Activated effector memory CD4-positive, alpha-beta T cell treated with Interleukin-2 at 50 U/mL for 16 hours (primary cell): ENCODE measurements at places on chromosomes 11 and 22.

DNA sequence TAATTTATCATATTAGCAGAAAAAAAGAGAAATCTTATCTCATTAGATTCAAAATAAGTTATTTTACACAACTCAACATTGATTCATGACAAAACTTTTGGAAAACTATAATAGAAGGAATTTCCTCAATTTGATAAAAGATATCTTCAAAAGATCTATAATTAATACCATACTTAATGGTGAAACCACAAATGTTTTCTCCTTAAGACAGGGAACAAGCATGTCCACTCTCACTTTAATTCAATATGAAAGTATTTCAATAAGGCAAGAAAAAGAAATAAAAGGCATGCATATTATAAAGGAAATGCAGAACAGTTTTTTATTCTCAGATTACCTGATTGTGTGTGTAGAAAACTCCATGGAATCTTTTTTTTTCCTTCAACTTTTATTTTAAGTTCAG lies 23.6 kb downstream of the MTNR1B start:
- DNase-seq = no peak

- no peak for DNase-seq
These were observed 2.9 kb downstream of the MICAL3 start for GRCh38 chr22:18021431-18021830.

DNA sequence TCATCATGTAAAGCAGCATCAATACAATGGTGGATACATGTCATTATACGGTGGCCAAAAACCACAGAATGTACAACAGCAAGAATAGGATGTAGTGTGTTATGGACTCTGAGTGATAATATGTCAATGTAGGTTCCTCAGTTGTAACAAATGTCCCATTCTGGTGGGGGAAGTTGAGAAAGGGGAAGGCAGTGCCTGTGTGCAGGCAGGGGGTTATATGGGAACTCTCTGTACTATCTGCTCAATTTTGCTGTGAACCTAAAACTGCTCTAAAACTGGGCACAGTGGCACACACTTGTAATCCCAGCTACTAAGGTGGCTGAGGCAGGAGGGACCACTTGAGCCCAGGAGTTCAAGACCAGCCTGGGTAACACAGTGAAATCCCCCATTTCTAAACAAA lies 5.9 kb downstream of the CHKA start:
- no peak for DNase-seq

DNA sequence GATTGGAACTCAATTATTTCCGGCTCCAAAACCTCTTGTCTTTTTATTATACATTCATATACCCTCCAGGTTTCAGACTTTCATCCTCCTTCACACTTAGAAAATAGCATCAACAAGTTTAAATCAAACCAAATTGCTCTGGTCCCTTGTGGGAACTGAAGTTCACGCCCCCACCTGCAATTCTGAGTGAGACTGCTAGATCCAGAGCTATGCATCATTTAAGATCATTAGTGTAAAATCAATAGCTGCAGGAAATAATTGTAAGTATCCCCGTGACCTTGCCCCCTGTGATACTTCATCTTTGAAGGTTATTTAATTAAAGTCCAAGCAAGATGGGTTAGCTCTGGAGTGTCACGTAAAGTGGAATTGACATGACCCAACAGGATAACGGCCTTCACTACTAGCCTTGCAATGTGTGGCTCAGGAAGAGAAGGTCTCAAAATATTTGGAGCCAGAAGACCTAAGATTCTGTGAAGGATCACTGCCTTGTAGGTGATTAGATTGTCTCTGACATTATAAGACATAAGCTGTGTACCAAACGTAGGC lies 742.2 kb upstream of the LRRC4C start:
- no peak for DNase-seq

GRCh38 chr11:79173615-79174014 lies 267.2 kb downstream of the TENM4 start:
- DNase-seq = no peak

GRCh38 chr22:45504373-45505341 lies 2.0 kb downstream of the FBLN1 start:
- no peak for DNase-seq

- no peak for DNase-seq
These were observed 40.4 kb downstream of the KMT2A start for GRCh38 chr11:118476676-118477075.

GRCh38 chr22:30858976-30859713 lies 109.4 kb downstream of the MORC2 start:
- no peak for DNase-seq

DNA sequence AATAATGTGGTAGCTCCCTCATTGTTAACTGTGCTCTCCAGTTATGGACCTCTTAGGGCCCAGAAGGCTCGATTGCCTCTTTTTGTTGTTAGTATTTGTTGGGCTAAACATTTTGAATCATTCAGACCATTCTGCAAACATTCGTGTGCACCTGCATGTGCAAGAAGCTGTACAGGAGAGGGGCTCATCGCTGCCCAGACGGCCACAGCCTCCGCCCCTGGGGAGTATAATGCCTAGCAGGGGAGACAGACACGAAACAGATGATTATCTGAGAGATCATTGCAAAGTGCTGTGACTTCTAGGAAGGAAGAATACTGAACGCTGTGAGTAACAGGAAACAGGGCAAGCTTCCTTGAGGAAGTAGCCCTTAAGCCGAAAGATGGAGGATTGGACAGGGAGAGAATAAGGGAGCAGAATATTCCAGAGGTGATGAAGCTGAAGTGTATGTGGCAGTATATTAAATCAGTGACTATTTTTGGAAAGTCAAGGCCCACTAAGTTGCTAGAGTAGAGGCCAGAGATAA lies 123.3 kb upstream of the RASSF10 start:
- DNase-seq = no peak

DNA sequence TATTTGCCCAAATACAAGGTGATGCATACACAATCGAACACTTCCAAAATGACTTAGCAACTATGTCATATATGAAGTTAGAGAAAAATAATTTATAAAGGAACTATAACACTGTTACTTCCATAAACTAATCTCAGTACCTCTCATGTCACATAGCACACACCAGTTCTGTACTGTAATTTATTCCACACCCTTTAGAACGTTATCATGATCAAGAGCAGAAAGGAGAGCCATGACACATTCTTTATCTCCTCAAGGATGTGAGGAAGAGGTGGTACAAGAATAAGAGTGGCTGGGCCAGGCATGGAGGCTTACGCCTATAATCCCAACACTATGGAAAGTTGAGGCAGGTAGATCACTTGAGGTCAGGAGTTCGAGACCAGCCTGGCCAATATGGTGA lies 31.1 kb downstream of the PICALM start:
- DNase-seq = no peak

DNA sequence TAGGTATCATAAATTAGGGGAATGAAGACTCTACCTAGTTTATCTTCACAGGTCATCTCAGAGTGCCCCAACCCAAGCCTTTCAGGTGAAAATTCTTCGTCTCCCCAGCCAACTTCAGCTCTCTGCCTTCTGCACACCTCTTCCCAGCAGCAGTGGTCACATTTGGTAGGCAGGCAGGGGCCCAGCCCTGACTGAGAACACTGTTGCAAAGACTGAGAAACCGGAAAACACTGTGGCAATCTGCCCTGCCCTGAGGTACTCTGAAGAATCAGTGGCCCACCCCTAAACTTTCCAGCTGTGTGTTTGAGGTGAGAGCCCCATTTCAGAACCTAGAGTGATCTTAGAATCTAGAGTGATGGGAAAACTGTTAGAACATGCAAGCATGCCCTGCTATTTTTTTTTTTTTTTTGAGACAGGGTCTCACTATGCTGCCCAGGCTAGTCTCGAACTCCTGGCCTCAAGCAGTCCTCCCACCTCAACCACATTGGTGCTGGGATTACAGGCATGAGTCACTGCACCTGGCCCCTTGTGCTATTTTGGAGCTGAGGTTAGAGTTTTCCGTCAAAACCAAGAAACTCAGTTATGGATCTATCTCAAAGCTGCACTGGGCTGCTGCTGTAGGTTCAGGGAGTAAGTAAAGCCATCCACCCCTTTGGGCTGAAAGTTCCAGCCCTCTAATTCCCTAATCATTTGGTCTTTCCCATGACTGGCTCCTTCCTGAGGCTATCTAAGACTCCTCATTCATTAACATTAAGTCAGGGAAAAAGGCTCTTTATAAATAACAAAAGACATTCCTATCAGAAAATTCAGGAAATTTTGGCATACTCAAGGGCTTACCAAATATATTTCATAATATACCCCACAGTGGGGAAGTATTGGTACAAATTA lies 1.7 kb upstream of the LDHA start:
- DNase-seq = no peak

GRCh38 chr22:30860176-30861105 lies 108.1 kb downstream of the MORC2 start:
- no peak for DNase-seq

- no peak for DNase-seq
These were observed 307.5 kb upstream of the ZC3H12C start for GRCh38 chr11:109785714-109786113.

GRCh38 chr11:132186699-132187098 lies 816.3 kb downstream of the NTM start:
- DNase-seq = no peak
